ENCODE measurements at places on chromosomes 5 and 9.

GRCh38 chr9:21661626-21662025 is 140.8 kb upstream of the MTAP start:
- no peak for DNase-seq

DNA sequence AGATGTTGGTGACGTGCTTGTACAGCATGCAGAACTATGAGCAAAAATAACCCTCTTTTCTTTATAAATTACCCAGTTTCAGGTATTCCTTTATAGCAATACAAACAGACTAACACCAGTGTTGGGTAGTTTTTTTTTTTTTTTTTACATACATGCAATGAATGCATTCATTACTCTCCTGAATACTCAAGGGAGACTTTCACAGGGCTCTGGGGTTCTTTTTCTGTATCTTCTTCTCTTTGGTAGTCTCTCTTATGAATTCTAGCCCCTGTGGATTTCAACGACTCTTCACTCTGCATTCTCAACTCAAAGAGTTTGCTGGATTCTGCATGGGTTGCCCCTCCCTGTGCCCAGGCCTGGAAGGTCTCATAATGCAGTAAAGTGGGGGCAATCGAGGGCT is 27.8 kb downstream of the PTTG1 start:
- DNase-seq = no peak

- DNase-seq = no peak
These were observed 70.4 kb downstream of the OTP start for GRCh38 chr5:77568082-77568481.

DNA sequence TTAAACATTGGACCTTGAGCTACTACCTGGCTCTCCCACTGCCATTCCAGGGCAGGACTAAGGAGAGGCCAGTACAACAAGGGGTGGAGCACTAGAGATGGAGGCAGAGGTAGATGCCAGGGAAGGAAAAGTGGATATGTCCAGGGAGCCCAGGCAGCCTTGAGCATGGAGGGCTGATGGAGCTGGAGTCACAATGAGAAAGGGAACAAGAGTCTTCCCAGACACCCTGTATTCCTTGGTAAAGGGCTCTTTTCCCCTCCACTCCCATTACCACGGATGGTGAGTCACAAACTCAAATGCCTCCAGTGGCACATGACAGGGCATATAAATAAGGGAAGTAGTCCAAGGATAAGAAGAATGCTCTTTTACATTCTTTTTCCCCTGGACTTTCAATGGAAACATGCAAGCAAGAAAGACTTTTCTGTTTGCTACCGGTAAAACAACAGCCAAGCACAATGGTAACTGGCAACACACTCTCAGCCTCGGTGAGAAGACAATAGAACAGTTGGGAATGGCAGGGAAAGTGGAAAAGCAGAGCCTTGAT is 16.7 kb downstream of the ERAP1 start:
- DNase-seq = no peak

Data from GM18507 (cell line).